ENCODE measurements at places on chromosomes 3 and 15. TPM values are rescaled to one million over a fixed set of nuclear protein-coding genes. Genes with fewer than 3 reads are reported as not detected.

- no peak for DNase-seq
Observed at GRCh38 chr3:11553436-11554235, 90.1 kb downstream of the VGLL4 start.

DNA sequence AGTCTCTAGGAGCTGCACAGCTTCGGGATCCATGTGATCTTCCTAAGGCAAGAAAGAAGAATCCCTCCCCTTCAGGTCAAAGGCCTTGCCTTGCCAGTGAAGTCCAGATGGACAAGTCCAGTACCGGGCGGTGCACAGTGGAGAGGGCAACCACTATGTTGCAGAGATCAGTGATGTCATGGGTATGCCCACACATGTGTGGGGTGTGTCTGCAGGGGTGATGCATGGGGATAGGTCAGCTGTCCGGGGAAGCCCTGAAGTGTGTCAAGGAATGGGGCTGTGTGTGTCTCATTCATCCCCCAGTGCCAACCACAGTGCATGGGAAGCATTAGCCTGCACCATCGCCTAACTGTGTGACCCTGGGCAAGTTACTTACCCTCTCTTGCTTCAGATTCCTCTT, 66.5 kb downstream of the TLE3 start:
- DNase-seq, result no peak

DNA sequence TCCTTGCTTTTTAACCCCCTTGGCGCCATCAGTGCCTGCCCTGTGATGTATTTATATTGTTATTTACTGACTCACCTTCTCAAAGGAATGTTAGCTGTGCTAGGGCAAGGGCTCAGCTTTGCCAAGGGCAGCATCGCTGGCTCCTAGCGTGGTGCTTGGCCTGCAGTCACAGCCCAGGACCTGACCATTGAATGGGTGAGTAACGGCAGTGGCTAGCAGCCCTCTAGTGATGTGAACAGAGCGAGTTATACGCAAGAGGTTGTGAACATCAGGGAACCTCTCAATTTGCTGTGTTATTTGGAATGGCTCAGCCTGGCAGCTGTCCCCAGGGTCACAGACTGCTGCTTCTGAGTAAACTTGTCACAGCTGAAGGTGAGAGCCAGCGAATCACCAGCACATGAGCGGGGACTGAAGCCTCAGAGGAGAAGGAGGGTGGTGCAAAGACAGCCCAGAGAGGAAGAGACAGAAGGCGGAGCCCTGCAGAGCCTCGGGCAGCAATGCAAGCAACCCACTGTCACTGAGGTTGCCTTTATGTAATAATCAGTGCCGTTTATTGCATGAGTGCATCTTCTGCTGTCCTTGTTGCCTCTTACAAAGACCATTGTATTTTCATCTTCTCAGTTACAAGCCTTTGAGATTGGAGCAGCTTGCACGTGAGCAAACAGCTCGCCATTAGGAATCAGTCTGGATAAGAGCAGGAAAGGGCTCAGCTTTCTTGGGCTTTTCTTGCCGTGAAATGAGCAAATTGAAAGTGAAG, 158.3 kb downstream of the SLCO3A1 start:
- DNase-seq, result peak; percentile 69

GRCh38 chr15:62173215-62173614, 8.1 kb upstream of the C2CD4B start:
- no peak for DNase-seq

- no peak for DNase-seq
Observed at GRCh38 chr3:36318621-36319200, 61.6 kb upstream of the STAC start.

DNA sequence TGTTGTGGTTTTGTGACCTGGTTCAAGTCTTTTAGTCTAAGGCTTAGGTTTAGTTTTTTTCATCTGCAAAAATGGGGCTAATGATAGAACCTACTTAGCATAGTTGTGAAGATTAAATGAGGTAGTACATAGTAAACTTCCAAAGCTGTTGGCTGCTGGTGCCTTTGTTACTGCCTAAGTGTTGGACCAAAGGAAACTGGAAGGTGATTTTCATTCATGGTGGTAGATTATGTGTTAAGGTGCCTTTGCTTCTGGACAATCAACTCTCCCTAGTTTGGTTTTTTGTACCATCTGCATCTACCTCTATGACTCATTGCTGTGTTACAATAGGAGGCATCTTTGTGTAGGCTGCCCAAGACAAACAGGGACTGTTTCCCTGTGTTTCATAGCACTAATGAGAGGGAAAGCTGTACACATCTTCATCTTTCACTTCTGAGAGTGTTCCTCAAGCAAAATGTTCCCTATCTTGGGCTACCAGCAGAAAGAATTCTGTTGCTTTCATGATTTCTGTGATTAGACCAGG, 3.2 kb downstream of the MAP2K1 start:
- DNase-seq, result no peak

GRCh38 chr3:104916971-104917370, 449.7 kb upstream of the ALCAM start:
- no peak for DNase-seq

GRCh38 chr15:34837246-34838016, 42.1 kb upstream of the ACTC1 start:
- no peak for DNase-seq

- DNase-seq, result no peak
Observed at GRCh38 chr15:25694823-25695312, 168.3 kb downstream of the ATP10A start.

Gene VGLL3
- not detected for total RNA-seq

Gene ARHGEF26
- 0.16 TPM for total RNA-seq

Gene IL17RD
- 0.18 TPM for total RNA-seq

Gene ZNF80
- 0.27 TPM for total RNA-seq

Gene ADAMTS17
- total RNA-seq, result 0.57 TPM

Gene GP5
- total RNA-seq, result 0.39 TPM
